ENCODE measurements at places on chromosomes 13 and 19.

DNA sequence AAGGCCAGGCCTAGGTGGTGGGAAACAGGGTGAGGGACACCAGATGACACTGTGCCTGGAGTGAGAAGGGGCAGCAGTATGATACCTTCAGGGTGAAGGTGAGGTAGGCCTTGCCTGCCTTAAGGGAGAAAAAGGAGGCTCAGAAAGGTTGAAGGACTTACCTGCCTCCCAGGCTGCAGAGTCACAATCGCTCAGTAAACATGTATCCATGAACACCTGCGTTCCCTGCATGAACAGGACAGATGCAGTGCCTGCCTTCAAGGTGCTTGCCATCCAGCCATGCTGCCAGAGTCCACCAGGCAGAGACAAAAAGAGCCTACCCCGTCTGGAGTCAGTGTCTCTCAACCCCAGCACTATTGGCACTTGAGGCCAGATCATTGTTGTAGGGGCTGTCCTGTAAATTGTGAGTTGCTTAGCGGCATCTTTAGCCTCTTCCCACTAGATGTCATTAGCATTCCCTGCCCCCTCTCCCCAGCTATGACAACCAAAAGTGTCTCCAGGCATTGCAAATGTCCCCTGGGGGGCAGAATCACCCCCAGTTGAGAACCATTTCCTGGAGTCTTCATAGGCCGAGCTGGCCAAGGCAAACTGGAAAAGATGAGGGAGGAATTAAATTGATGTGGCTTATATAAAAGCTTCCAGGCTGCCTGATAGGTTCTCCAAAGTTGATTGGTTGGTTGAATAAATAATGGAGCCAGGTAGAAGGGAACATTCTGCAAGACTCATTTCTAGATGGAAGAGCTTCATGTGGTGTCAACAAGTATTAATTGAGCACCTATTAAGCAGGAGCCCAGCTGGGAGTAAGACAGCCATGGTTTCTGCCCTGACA lies 1.7 kb downstream of the MAP3K10 start:
- DNase-seq, result no peak

DNA sequence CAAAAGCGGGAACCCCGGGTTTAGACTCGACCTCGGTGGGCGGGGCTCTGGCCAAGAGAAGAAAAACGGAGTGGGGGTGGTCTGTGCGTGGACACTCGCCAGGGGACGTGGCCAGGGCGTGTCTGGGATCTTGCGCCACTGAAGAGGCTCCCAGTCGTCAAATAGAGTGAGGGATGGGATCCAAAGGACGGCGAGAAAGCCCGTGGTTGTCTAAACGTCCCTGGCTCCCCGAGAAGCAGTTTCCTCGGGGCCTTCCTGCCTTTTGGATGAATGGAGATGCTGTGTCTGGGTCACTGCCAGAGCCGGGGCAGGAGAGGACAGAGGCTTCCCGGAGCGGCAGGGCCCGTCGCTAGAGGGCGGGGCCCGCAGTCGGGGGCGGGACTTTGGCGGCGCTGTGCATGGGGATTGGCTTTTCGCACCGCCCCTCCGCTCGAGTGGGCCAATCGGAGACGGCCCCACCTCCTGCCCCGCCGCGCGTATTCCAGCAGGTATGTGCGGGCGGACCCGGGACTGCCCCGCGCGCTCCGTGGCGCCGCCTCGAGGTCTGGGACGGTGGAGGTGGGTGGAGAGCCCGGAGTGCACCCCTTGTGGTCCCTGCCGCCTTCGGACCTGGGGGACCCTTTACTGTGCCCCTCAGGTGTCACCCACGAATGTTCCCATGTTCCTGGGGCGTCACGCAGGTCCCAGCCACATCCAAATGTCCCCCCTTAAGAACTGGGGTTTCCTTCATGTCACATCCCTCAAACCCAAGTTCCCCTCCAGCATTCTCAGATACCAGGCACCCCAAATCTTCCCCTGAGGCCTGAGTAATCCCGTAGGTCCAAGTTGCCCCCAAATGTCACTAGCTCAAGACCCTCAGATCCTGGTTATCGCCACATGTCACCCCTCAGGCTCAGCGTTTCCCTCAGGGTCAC lies 38.3 kb downstream of the ZSWIM4 start:
- peak; percentile 95 for DNase-seq

DNA sequence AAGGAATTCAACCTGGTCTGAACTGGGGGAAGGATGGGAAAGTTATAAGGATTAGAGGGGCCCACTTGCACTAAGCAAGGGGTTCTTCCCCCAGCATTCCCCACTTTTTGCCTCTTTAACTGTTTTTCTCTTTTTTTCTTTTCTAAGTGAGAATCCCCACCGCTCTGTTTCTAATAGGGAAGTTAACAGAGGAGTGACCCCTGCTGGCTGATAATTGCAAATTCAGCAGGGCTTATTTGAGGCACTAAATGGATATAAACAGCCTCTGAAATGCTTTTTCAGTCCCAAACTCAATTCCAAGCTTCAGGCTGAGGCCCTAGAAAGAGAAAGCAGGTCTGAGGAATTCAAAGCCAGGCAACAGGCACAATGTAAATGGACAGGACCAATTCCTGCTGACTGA lies 38.2 kb upstream of the CEACAM21 start:
- no peak for DNase-seq

GRCh38 chr19:7940841-7941240 lies 2.6 kb downstream of the TIMM44 start:
- no peak for DNase-seq

DNA sequence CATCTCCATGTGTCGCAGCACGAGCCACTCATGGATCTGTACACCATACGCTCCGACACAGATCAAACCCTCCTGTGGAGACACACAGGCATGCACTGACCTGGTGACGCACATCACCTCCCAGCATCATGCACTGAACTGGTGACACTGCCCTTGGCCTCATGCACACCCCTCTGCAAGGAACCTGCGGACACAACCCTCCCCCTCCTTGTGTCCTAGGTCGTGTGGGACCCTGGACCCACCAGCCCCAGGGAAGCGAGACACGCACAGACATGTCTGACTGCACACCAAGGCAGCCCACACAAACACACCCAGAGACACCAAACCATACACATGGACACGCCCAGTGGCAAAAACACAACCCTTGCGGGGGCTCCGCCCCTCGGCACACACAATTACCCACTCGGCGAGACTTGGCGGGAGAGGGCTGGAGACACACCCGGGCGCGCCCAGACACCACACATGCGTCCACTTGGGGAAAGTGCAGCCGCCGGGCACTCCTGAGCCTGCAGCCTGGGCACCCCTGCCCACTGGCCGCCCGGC lies 2.0 kb upstream of the KCNN4 start:
- no peak for DNase-seq

GRCh38 chr13:98979012-98979660 lies 1.3 kb upstream of the DOCK9 start:
- no peak for DNase-seq

GRCh38 chr19:41638641-41639081 lies 11.8 kb upstream of the CEACAM4 start:
- no peak for DNase-seq

GRCh38 chr13:26041444-26041843 lies 10.4 kb downstream of the SHISA2 start:
- no peak for DNase-seq

GRCh38 chr19:56765137-56765536 lies 75.4 kb downstream of the PEG3 start:
- peak; percentile 76 for DNase-seq

DNA sequence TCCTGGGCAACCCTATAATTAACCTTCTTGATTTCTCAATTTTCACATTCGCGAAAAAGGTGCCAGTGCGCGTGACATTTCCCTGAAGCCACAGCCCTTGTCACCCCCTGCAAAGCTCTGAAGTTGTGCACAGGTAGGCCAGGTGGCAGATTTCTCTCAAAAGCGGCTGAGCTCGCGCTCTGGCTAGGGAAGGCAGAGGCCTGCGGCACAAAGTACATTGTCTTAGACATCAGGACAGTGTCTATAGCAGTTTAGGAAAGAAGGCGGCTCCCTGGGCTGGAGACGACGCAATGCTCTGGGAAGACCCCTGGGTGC lies 42.9 kb upstream of the ZNF14 start:
- DNase-seq, result no peak

GRCh38 chr19:47098608-47099007 lies 15.0 kb downstream of the ZC3H4 start:
- DNase-seq, result no peak

- no peak for DNase-seq
Measured at GRCh38 chr13:41075034-41075433, 13.7 kb downstream of the WBP4 start.

DNA sequence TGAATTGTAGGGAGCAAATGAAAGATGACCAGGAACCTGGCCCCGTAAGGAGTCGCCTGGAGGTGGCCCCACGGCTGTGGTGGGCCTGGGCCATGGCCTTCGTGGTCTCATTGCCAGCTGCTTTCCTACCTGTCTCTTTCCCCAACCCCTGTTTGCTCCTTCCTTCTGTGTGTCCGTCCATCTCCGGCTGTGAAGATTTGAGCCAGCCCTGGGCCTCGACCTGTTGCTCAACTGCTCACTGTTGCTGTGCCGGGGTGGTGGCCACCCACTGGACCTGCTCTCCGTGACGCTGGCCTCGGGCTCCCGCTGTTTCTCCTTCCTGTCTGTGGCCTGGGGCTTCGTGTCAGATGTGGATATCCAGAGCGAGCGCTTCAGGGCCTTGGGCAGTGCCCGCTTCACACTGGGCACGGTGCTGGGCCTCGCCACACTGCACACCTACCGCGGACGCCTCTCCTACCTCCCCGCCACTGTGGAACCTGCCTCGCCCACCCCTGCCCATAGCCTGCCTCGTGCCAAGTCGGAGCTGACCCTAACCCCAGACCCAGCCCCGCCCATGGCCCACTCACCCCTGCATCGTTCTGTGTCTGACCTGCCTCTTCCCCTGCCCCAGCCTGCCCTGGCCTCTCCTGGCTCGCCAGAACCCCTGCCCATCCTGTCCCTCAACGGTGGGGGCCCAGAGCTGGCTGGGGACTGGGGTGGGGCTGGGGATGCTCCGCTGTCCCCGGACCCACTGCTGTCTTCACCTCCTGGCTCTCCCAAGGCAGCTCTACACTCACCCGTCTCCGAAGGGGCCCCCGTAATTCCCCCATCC lies 8.5 kb downstream of the DBP start:
- DNase-seq, result peak; percentile 56

GRCh38 chr13:95541308-95541707 lies 11.2 kb upstream of the CLDN10 start:
- no peak for DNase-seq

GRCh38 chr13:80118099-80118498 lies 222.8 kb downstream of the SPRY2 start:
- DNase-seq, result no peak

DNA sequence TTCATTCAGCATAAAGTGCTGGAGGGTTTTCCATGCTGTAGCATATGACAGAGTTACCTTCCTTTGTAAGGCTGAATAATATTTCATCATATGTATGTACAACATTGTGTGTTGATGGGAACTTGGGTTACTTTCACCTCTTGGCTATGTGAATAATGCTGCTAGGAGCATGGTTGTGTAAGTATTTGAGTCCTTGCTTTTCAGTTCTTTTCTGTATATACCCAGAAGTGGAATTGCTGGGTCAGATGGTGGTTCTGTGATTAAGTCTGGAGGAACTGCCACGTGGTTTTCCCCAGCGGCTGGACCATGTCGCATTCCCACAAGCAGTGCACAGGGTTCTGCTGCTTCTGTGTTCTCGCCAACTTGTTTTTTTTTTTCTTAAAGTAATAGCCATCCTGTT lies 101.2 kb upstream of the TEX29 start:
- DNase-seq, result no peak

- no peak for DNase-seq
Measured at GRCh38 chr13:52112591-52112990, 16.3 kb downstream of the NEK5 start.

DNA sequence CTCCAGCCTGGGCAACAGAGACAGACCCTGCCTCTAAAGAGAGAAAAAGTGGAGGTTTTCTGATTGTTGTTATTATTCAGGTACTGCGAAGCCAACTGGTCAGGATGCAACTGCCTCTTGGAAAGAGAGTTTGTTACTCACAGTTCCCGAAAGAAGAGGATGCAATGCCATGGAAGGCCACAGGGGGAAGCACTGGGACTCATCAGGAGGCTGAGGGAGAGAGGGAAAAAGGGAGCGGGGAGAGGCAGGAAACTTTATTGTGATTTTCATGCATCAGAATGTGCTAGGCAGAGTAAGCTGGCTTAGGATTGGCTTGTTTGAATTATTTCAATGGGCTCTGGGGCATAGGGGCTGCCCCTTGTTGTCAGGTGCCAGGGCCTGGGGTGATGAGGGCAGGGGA lies 27.6 kb downstream of the MYO9B start:
- DNase-seq, result no peak

- peak; percentile 98 for DNase-seq
Measured at GRCh38 chr19:18322759-18323460, at the start of gene LSM4. Gene LSM4, minus strand, starts transcription at chr19:18323076. Its CDS starts 56 bp downstream, at chr19:18323020.

GRCh38 chr13:112839356-112840105 lies 129.5 kb upstream of the MCF2L start:
- DNase-seq, result no peak

- no peak for DNase-seq
Measured at GRCh38 chr13:60139272-60139671, 24.5 kb downstream of the DIAPH3 start.

DNA sequence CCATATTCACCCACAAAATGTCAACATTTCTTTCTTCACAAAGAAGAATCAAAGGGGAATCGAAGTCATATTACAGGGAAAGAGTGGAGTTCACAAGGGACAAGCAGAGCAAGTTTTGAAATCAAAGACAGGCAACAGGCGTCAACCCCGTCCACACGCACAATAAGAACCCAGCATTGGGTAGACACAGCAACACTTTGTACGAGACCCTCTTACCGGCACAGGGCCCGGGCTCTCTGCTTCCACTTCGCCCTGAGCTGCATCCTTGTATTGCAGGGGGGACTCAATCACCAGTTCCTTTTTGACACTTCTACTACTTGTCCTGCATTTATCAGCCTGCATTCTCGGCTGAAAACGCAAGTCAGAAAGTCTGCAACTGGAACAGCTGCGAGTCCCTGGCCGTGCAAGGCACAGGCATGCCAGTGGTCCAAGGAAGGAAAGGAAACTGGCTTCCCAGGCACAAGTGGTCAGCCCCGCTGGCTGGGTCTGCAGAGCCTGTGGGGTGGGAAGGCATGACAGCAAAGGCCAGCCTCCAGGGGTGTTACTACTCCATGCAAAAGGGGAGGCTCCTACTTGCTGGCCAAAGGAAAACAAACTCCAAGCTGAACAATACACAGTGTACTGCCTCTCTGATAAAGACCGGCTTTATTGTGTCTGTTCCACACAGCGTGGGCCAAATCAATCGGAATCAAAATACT lies at the start of gene DOCK9:
TSS of gene DOCK9 (minus strand) at position 497 of the 698 bp plus-strand sequence. CDS start at position 342, 155 bp downstream.
- DNase-seq, result peak; percentile 72

Data from ovary (tissue), 10 donors.